ENCODE measurements at places on chromosomes 16 and 17.

DNA sequence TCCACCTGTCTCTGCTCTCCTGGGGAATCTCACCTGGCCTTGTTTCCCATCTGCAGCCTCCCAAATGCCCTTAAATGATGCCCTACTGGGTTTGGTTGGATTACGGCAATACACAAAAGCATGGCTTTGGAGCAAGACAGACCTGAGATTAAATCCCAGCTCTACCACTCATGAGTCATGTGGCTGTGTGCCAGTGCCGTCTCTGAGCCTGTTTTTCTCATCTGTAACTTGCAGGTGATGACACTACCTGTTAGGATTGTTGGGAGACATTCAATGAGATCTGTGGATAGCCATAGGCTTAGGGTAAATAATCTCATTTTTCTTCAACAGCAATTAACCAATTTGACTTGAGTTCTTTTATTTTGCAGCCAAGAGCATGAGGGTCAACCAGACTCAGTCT, 240.3 kb downstream of the MAF start:
- no peak for DNase-seq

- no peak for DNase-seq
Observed at GRCh38 chr17:82931699-82932517, 92.1 kb upstream of the ZNF750 start.

DNA sequence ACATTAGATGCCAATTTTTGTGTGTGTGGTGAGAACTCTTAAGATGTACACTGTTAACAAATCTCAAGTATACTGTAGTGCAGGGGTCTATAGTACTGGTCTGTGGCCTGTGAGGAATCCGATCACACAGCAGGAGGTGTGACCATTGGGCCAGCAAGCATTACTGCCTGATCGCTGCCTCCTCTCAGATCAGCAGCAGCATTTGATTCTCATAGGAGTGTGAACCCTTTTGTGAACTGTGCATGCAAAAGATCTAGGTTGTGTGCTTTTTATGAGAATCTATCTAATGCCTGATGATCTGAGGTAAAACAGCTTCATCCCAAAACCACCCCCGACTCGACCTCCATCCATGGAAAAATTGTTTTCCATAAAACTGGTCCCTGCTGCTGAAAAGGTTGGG, 12.6 kb downstream of the ZNF267 start:
- DNase-seq: no peak

GRCh38 chr17:81455387-81455786, 57.2 kb downstream of the ACTG1 start:
- DNase-seq: no peak

Measured in central memory CD4-positive, alpha-beta T cell (primary cell).